ENCODE measurements at places on chromosomes 7 and 10. TPM values are rescaled to one million over a fixed set of nuclear protein-coding genes. Genes with fewer than 3 reads are reported as not detected.

PKD2L1 gene
- 0.09 TPM for polyA plus RNA-seq

CAMK1D gene
- 10.8 TPM for polyA plus RNA-seq

TLX1 gene
- polyA plus RNA-seq = 0.09 TPM

ASIC3 gene
- 2.5 TPM for polyA plus RNA-seq

- no peak for DNase-seq
Observed at GRCh38 chr7:148721390-148721789, 22.7 kb downstream of the CUL1 start.

DNA sequence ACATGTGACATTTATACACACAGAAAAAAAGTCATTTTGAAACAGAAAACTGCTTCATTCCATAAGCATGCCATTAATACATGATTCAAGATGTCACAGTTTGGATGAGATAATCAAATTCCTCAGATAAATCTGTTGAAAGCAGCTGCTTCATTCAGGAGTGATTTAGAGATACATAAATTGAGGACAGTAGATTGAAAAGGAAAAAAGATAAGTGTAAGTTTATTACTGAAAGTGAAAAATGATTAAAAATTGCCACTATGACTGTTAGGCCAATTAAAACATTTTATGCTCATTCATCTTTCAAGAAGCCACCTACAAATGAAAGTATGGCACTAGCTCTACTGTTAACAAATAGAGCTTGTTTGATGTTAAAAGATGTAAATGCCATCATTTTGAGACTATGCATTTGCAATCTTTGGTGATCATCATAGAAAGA lies 136.9 kb upstream of the CDK6 start:
- no peak for DNase-seq
